Memory B cell (primary cell): ENCODE measurements at places on chromosomes 4 and X.

GRCh38 chr4:17027495-17027894, 129.1 kb upstream of the LDB2 start:
- DNase-seq = no peak

DNA sequence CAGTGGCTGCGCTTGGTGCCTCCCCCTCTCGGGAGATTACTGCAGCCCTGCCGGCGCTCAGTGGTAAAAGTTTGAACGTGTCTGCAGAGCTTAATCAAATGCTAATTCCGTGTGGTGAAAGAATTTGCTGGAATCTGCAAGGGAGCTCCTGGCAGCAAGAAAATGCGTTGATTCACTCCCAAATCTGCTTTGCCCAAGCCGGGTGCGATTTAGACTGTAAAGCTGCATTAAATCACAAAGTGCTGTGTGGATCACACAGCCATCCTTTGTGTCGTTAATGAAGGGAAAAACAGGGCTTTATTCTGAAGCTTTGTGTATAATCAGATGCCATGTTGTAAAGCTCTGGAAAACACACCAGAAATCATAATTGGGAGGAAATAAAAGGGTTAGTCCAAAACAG, 444.1 kb downstream of the BCOR start:
- DNase-seq = no peak

GRCh38 chr4:182143822-182144625, 99.2 kb upstream of the TENM3 start:
- DNase-seq = no peak

DNA sequence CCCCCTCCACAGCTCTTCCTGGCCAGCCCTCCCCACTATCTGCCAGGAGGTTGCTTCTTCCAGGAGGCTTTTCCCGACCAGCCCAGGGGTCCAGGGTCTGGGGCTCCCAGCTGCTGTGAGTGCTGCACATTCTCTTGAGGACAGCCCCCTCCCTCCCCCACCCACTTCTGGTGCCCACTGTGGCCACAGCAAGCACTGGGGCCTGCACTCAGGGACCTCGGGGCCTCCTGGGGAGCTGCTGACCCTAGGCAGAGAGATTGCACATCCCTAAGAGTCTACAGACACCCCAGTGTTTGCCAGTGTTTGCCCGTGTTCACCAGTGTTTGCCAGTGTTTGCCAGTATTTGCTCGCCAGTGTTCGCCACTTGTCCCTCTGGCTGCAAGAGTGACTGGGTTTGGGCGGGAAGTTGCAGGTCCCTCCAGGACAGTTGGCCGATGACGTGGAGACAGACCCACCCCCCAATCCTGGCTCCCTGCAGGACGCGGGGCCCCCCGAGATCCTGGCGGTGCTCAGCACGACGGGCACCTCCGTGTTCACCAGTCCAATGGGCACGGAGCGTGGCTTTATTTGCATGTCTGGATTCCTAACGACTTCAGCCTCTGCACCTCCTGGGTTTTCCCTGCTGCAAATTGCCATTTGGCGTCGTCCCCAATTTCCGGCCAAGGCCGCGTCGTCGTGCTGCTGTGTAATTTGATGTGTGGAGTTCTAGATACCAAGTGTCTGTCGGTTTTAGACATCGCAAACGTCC, 87.5 kb upstream of the NKX1-1 start:
- DNase-seq = no peak

DNA sequence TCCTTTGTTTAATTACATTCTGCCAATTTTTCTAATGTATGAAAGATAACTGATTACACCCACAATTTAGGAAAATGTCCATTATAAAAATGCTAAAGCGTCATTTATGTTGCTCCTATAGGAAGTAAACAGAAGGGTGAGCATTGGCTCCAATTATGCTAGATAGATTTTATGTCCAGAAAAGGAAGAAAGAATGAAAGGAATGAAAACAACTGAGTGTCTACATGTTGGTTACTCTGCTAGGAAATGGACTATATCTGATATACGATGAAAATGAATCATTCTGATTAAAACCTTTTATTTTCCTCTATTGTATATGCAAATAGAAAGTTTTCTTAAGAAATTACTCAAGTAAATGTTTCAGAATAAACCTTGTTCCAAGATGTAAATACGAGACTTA, 1.6 kb downstream of the ENAM start:
- DNase-seq = no peak

- DNase-seq = no peak
Measured at GRCh38 chrX:24890677-24891076, 125.1 kb downstream of the ARX start.

DNA sequence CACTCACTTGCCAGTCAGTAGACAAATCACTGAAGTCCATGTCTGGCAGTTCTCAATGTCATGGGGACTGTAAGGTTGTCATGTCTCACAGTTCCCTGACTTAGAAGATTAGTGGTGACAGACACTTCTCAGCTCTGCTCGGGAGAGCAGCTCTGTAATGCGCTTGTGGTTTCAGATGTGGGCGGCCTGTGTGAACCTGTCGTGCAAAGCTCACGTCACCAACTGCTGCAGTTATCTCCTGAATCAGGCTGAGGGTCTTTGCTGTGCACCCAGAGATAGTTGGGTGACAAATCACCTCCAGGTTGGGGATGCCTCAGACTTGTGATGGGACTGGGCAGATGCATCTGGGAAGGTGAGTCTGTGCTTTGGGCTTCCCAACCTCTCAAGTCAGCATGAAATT, at the start of gene IL9R:
Gene IL9R (plus strand): TSS at position 261 of the 400 bp plus-strand sequence. CDS start 64 bp downstream, at position 325.
- DNase-seq = no peak
